ENCODE measurements at places on chromosomes 12 and 14.

GRCh38 chr12:105040476-105040875, 43.8 kb downstream of the ALDH1L2 start:
- no peak for DNase-seq

- peak; percentile 84 for DNase-seq
Measured at GRCh38 chr12:49644620-49644994, 21.2 kb downstream of the PRPF40B start.

DNA sequence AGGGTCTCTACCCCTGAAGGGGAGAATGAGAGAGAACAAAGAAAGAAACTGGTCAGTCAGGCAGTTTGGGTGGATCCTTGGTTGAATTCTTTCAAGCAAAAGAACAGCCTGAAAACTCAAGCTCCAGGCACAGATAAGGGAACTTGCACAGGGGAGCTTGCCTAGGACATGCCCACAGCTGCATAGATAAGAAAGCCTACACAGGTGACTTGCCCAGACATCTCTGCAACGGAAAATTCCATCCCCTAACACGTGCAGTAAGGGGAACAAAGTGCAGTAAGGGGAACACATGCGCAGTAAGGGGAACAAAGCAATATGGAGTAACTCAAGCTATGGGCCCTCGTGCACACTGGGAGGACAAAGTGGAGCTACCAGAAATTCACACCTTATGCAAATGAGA, 540.1 kb upstream of the MIS18BP1 start:
- DNase-seq: no peak

GRCh38 chr14:25056688-25057078, 6.7 kb upstream of the STXBP6 start:
- no peak for DNase-seq

DNA sequence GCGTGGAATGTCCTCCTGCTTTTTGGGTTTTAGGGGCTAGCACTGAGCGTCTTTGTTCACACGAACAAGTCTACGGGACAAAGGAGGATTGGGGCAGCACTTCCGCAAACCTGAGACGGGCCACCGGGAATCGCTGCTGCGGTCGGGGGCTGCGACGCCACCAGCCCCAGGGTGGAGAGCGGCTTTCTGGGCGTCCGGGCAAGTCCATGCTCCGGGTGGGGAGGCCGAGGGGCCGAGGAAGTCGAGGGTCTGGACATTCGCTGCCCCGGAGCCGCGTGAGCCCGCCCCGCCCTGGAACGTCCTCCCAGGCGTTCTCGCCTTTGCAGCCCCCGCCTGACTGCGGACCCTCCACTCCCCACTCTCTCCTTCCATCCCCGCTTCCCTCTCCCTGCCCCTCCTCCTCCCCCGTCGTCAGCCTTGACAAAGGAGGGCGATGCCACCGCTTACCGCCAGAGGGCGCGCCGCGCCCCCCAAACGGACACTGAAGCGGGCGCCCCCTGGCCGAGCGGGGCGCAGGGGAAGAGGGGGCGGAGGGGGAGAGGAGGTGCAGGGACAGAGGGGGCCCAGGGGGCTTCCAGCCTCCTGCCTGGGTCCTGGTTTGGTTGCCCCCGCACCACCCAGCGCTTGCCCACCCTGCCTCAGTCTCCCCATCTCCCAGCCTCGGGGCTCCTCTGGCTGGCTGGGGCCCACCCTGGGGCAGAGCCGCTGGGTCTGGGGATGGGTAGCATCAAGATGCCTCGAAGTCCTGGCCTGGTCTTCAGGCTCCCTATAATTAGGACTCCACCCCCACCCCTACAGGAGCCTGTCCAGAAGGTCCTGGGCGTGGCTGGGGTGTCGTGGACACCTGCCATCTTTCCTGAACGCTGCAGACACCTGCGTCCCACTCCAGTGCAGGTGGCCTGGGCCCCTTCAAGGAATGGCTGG, 39.1 kb upstream of the INF2 start:
- peak; percentile 56 for DNase-seq

DNA sequence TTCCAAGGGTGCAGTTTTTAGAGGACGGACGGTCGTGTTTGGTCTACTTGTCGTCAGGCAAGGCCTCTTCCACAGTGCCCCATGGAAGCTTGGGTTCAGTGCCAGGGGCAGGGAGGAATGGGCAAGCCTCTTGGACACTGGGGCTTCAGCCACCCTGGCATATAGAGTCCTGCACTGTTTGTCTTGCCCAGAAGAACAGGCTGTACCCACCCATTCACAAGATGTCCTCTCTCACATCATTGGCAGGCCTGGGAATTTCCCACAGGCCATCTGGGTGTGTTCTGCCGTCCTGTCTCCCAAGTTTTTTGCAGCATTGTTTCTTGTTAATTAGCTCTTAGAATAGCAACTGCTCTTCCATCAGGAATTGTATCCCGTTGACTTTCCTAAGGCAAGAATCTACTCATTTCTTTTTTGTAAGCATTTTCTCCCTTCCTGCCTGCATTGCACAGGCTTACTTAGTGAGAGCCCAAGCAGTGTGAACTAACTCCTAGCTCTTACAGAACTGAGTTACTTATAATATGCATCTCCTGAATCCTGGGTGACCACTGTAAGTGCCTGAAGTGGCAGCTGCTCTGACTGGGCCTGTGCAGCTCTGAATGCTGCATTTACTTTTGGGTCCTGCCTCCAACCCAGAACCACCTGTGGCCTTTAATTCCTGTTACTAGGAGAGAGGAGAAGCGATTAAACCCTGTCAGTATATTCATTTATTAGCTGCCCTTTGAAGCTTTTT, 149.4 kb upstream of the HIF1A start:
- DNase-seq: no peak

DNA sequence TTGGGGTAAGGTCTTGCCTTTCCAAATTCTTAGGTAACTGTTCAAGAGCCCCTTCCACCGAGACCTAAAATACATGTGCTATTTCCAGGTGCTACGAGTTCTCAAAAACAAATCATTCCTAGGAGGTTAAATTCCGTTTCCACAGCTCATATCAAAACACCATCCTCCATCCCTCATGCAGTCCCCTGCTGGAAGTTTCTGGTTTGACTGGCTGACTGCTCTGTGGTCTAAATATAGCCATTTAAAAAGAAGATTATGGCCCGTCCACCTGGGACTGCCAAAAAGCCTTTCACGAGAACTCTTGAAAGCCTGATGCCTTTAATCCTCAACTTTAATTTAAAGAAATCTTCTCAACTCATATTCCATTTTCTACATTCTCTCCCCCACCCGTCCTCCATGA, 201.5 kb upstream of the MYL2 start:
- no peak for DNase-seq

- DNase-seq: no peak
Measured at GRCh38 chr12:106583242-106584103, 669 bp downstream of the RFX4 start.

DNA sequence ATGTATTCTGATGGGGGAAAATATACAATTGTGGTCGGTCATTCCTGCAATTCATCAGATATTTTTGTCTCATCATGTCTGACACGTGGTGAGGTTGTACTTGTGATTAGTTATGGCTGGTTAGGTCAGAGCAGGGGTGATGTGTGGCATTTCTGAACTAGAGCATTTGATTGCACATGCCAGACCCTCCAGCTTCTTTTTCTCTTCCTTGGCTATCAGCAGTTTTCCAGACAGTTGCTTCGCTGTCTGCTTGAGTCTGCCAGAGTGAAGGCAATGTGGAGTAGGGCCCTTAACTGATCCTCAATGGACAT, 25.9 kb downstream of the TMEM117 start:
- no peak for DNase-seq

DNA sequence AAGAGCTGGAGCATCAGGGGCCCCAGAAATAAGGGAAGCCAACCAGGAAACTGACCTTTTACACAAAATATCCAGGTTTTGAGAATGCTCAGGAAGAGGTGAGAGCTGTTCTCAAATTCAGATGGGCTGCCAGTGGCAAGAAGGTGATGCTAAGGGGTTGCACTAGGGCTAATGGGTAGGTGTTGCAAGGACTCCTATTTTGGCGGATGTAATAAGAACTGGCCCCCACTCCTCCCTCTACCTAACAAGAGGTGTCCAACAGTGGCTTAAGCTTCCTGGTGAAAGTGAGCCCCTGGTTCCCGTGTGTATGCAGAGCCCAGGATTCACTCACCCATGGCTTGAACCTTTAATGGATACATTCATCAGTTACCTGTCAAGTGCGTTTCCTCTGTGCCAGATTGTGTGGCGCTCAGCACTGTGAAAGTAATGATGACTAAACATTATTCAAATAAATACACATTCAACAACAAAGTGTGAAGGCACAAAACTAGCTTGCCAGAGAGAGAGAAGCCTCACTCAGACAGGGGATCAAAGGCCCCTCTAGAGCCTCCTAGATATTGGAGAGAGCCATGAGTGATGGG, 705 bp upstream of the CHGA start:
- DNase-seq: no peak

- no peak for DNase-seq
Measured at GRCh38 chr12:87933991-87934390, 95.2 kb downstream of the C12orf50 start.

GRCh38 chr12:41228066-41228820, 40.1 kb downstream of the PDZRN4 start:
- DNase-seq: no peak

GRCh38 chr14:59093902-59094301, 94.6 kb upstream of the DAAM1 start:
- DNase-seq: no peak

DNA sequence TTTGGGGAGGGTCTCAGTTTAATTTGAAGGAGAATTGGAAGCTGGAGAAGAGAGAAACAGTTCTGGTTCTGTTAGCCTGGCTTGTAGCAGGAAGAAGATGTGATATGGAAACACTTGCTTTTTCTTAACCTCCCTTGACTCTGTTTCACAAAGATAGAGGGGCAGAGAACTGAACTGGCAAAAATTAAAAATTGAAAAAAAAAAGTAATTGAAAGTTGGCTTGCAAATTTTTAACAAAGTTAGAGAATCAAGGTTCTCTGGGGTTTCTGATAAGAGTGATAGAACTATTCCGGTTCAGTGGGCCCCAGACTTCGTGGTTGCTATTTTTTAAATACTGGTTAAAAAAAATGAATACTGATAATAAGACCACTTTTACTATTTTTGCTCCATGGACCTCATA, 2.8 kb downstream of the CRADD start:
- DNase-seq: no peak

DNA sequence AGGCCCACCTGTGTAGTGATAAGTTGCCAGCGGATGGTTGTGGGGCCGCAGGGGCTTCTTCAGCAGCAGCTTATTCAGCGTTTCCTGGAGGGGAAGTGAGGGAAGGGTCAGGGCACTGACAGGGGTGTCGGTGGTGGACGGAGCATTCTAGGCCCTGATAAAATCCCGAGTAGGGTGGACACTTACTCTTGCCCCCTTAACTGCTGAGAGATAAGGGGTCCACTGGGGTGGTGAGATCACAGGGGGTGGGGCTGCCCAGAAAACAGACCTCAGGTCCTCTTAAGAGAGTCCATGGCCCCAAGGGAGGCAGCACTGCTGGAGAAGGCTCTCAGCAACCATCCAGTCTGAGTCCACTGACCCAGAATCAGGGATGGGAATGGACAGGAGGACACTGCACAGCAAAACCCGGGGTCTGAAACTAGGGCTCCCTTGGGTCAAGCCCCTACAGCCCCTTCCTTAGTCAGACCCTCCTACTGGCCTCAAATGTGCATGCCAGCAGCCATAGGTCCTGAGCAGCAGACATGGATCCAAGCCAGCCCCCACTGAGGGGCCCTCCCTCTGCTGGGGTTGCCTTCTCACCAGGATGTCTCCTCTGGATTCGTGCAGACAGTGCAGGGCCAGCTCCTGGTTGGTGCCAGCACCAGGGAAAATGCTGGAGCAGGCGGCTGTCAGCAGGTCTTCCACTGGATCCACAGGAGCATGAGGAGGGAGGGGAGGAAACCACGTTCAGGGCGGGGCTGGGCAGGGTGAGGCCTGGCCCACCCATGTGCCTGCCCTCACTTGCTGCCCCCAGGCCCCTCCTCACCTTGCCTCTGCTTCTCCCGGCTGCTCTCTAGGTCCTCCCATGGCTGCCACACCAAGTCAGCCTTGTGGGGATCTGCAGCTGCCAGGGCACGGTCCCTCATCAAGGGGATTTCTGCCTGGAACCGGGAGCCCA, 12.1 kb upstream of the PNMA1 start:
- no peak for DNase-seq

- DNase-seq: no peak
Measured at GRCh38 chr12:68453876-68454275, 121.7 kb upstream of the MDM1 start.

DNA sequence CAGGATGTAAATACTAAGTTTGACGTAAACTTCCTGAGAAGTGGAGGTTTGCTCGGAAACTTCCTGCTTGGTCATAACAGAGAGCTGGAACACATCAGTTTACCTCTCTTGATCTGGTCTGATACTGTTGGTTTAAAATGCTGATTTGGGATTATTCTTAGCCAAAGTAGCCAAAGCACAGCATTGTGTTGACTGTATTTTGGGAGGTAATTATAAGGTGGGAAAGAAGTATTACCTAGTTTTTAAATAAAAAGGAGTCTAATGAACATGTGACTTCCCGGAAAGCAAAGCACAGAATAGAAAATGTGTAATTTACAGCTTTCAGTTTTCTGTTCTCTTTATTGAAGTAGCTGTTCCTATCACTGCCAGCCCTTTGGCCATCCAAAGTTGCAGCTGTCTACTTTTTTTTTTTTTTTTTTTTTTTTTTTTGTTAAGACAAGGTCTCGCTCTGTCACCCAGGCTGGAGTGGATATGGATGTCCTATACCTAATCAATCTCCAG, 52.2 kb upstream of the SRP54 start:
- peak; percentile 82 for DNase-seq

GRCh38 chr12:58435647-58436046, 484.7 kb downstream of the LRIG3 start:
- no peak for DNase-seq

GRCh38 chr12:96387981-96388380, 12.3 kb downstream of the CDK17 start:
- no peak for DNase-seq

GRCh38 chr12:127343940-127344339, 923.0 kb upstream of the TMEM132C start:
- DNase-seq: no peak

- no peak for DNase-seq
Measured at GRCh38 chr14:102066041-102066451, 20.8 kb downstream of the HSP90AA1 start.

GRCh38 chr12:30691122-30691879, 4.4 kb downstream of the IPO8 start:
- DNase-seq: peak; percentile 6

DNA sequence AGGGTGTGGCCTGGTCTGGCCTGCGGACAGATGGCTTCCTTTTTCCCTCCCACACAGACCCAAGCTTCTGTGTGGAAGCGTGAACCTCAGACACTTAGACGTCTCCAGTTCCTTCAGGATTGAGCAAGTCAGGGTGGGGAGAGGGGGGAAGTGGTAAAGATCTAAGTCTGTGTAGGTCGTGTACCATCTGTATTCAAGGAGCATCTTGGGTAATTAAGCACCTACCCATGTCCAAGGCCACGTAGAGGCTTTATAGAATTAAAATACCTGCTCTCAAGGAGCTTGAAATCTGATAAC, 1.7 kb downstream of the AVIL start:
- DNase-seq: peak; percentile 77

GRCh38 chr12:65536876-65537681, 258.6 kb downstream of the MSRB3 start:
- no peak for DNase-seq

DNA sequence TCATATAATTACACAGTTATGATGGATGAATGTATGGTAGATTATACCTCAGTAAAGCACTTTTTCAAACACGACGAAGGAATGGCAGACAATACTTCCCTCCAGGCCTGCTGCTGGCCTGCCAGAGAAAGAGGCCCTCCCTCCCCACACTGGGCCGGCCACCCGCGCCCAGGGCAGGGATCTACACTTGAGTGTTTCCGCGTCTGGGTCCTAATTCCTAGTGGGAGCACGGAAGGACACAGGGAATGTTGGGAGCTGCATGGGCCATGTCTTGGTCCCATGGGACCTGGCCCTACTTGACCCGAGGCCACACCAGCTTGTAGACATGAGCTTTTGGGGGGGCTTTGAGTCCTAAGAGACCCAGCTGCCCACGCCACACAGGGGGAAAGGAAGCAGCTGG, 52.0 kb downstream of the STX2 start:
- DNase-seq: no peak
